ENCODE measurements at places on chromosomes 7 and 10. TPM values are rescaled to one million over a fixed set of nuclear protein-coding genes. Genes with fewer than 3 reads are reported as not detected.

The VWA2 gene
- not detected for total RNA-seq

The ZNF425 gene
- 5.8 TPM for total RNA-seq

The SPDYE11 gene
- not detected for total RNA-seq

The OR9A2 gene
- total RNA-seq: not detected

The CLDN4 gene
- total RNA-seq: 0.14 TPM

The DDC gene
- not detected for total RNA-seq

The GALNT17 gene
- total RNA-seq: not detected

The NME8 gene
- not detected for total RNA-seq

The PARD3 gene
- 50.8 TPM for total RNA-seq

The SRGN gene
- 36.7 TPM for total RNA-seq

The BMPER gene
- total RNA-seq: 32.6 TPM

The SLC25A28 gene
- 23.2 TPM for total RNA-seq

The TDRD1 gene
- 0.83 TPM for total RNA-seq

The STMP1 gene
- total RNA-seq: 14.3 TPM

The CALCR gene
- not detected for total RNA-seq

The PHYHIPL gene
- not detected for total RNA-seq

The NPTX2 gene
- total RNA-seq: 2.7 TPM

The ITIH5 gene
- total RNA-seq: 3.0 TPM

The FBXW4 gene
- 45.7 TPM for total RNA-seq

The SPDYE6 gene
- not detected for total RNA-seq

The WNT8B gene
- total RNA-seq: not detected

The CPA2 gene
- total RNA-seq: not detected

The CPXM2 gene
- total RNA-seq: 29.0 TPM

The CNPY1 gene
- not detected for total RNA-seq

The METTL27 gene
- 2.3 TPM for total RNA-seq

The UBE2H gene
- 64.7 TPM for total RNA-seq

The ASZ1 gene
- not detected for total RNA-seq

The CHN2 gene
- 0.71 TPM for total RNA-seq

The AKR1C3 gene
- 82.3 TPM for total RNA-seq

The GLCCI1 gene
- total RNA-seq: 9.0 TPM

The SH2B2 gene
- total RNA-seq: 1.2 TPM

The ZNF212 gene
- total RNA-seq: 2.1 TPM

The PODXL gene
- total RNA-seq: 0.83 TPM

The FKBP6 gene
- total RNA-seq: not detected

The AKR1C4 gene
- total RNA-seq: not detected

The PON1 gene
- total RNA-seq: not detected

The PTER gene
- total RNA-seq: 15.3 TPM

The GDF2 gene
- not detected for total RNA-seq

Data from smooth muscle cell of bladder (primary cell).